ENCODE measurements at places on chromosomes 2 and 18. TPM values are rescaled to one million over a fixed set of nuclear protein-coding genes. Genes with fewer than 3 reads are reported as not detected.

CIDEA gene
- not detected for total RNA-seq

PSD4 gene
- 29.8 TPM for total RNA-seq

DNA sequence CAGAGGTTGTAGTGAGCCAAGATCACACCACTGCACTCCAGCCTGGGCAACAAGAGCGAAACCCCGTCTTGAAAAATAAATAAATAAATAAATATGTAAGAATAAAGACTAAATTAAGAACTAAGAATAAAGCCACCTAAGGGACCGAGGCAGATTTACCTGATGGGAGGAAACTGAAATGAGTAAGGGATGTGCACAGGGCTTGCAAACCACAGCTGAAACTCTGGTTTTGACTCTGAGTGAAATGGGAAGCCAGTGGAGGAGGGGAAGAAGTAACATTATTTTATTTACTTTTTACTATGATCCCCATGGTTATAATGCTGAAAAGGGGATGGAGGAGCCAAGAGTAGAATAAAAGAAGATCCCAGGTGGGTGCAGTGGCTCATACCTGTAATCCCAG is 107.3 kb downstream of the CABYR start:
- H3K27ac ChIP-seq, result no peak overlapping the region
- no peaks in the 10 kb centered on the region for H3K4me1 ChIP-seq
- H3K4me3 ChIP-seq, result no peak overlapping the region
- no peak for DNase-seq
- H3K27me3 ChIP-seq, result no peaks in the 10 kb centered on the region

GRCh38 chr2:168521053-168521741 is 65.1 kb downstream of the CERS6 start:
- no peaks in the 10 kb centered on the region for H3K36me3 ChIP-seq
- no peaks in the 10 kb centered on the region for H3K27me3 ChIP-seq
- DNase-seq, result no peak
- H3K4me3 ChIP-seq, result no peak overlapping the region

Measured in left lung (tissue), 14 donors.